ENCODE measurements at places on chromosomes 2 and 18.

GRCh38 chr2:225691711-225692110 is 292.2 kb downstream of the NYAP2 start:
- DNase-seq = no peak

DNA sequence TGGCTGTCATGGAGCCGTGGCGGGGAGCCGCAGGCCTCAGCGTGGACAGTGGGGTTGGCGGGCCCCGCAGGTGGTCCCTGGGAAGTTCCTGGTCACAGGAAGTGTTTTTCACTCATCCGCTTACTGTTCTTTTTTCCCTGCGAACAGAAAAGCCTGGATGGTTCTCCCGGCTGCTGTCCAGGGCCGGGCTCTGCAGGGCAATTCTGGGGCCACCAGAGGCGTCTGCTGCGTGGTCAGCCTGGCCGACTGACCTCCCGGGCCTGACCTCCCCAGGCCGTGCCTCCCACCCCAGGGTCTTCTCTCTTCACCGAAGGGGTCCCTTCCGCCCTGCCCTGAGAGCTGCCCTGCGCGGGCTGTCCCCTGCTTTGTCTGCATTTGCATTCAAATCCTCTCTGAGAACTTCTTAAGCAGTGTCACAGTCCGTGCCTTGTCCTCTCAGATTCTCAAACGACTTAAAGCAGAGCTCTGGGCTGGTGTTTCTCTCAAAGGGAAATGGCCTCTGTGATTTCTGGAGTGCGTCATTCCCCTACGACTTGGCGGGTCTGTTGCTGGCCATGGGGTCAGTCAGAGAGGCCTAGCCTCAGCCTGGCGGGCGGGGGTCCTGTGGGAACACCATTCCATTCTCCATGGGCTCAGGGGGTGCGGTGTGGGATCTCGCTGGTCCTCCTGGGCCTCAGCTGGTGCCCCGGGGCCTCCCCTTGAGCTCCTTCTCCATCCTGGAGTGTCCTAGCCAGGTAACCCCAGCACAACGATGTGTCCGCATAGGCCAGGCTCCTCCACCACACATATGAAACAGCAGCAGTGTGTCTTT is 38.3 kb downstream of the KLHL29 start:
- no peak for DNase-seq

DNA sequence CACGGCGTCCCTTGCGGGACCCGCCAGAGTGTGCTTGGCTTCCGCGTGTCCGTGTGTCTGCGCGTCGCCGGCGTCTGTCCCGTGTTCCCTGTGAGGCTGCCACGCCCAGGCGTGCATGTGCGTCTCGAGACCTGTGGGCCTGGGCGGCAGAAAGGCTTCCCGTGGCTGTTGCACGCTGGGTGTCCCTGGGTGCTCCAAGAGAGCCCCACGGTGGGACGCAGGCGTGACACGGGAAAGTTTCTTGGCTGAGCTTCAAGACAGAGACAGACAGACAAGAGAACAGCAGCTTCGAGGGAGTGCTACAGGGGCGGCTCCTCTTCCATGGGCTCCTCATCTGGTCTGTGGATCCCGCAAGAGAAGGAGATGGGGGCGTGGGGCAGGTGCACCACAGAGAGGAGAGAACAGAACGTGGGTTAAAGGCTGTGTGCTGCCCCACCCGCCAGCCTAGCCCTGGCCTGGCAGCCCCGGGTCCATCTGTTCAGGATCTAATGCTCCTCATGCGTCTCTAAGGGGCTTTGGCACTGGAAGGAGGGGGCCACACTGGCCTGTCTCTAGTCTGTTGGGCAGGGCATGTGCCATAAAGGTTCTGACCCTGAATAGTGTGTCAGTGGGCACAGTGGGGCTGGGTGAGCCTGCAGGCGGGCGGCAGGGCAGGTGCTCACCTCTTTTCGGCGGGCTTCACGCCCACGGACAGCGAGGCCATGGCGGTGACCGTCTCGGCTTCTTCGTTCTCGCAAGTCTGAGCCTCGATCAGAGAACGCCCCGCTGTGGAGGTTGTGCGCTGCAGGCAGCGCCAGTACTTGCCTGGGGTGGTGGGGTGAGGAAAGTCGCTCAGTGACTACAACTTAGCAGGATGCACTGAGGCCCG is 205.1 kb downstream of the TWIST2 start:
- no peak for DNase-seq

DNA sequence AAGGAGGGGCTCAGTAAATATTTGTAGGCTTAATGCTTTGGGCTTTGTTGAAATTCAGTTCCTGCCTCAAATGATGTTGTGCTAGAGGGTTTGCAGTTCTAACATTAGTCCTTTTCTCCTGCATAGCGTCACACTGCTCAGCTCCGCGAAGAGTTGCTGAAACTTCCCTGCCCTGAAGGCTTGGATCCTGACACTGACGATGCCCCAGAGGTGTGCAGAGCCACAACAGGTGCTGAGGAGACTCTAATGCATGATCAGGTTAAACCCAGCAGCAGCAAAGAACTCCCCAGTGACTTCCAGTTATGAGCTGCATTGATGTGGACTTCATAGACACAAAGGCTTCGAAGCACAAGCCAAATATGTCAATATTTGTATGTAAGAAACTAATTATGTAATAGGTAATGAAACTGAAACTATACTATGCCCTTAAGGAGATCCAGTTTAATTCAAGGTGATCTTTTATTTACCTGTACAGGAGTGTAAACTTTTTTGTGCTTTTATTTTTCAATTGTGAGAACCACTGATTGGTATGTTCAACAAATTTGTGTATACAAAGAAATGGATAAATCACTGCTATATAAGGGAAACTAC is 10.2 kb upstream of the TTC27 start:
- DNase-seq = no peak

GRCh38 chr2:235544689-235544969 is 50.8 kb downstream of the AGAP1 start:
- DNase-seq = no peak

GRCh38 chr2:205352094-205352493 is 330.2 kb upstream of the NRP2 start:
- DNase-seq = no peak

DNA sequence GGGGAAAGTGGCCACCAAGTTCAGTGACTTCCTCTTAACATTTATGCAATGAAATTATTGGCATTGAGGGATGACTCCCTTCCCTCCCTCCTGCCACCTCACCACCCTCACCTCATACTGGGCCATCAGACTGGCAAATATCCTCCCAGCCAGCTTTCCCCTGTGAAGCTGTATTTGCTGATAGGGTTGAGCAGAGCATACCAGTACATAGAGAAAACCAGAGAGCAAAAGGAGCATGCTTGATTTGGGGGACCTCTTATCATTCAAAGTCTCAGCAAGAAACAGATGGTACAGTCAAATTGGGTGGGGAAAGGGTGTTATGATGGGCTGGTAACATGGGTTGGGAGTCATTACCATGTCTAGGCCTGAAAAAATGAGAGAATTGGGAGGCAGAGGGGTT is 19.1 kb upstream of the B3GNT2 start:
- no peak for DNase-seq

- peak; percentile 56 for DNase-seq
Measured at GRCh38 chr2:68726608-68727367, 7.8 kb upstream of the ARHGAP25 start.

- no peak for DNase-seq
Measured at GRCh38 chr2:150620855-150621254, 133.4 kb upstream of the RND3 start.

GRCh38 chr2:33619028-33619427 is 19.9 kb upstream of the FAM98A start:
- DNase-seq = no peak

GRCh38 chr18:79818631-79819030 is 20.9 kb downstream of the KCNG2 start:
- no peak for DNase-seq

GRCh38 chr2:73841912-73842738 is 13.4 kb downstream of the STAMBP start:
- no peak for DNase-seq

- no peak for DNase-seq
Measured at GRCh38 chr2:18214936-18215335, 336.5 kb downstream of the KCNS3 start.

- no peak for DNase-seq
Measured at GRCh38 chr18:506264-506663, 5.8 kb upstream of the COLEC12 start.

DNA sequence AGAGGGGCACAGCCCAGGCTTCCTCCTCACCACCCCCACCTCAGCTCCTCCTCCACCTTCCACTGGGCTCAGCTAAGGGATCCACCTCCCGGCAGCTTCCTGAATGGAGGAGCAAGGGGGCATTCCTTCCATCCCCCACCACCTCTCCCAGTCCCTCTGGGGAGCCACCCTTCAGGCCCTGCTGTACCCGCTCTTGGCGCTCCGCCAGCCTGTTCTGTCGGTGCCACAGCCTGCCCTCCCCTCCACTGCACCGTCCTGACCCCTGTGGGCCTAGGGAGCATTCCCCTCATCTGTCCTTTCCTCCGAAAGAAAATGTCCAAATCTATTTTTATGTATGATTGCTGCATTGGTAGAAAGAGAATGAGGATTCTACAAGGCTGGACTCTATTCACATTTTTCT is 59.9 kb downstream of the KIF1A start:
- DNase-seq = no peak

DNA sequence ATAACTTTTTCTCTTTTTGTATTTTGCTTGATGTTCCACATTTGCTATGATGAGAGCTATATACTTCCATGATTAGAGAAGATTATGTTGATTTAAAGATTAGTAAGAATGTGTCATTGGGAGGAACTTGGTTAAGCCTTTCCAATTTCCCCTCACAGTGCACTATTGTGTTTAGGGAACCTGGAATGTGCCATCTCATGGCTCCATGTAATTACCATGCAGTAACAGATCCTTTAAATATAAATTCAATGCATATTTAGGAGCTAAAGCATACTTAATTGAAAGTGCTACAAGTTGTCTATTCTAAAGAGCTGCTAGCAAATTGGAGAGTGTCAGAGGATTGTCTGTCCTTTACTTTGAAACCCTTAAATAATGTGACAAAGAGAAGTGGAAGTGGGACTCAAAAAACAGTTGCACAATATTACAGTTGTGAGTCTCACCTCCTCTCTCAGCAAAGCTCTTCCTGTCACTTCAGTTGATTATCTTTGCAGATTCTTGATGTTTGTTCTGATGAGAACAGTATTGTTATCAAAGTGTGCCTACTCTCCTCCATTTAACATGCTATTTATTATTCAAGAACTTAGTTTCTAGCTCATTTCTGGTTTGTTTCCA is 1162.7 kb upstream of the ZEB2 start:
- DNase-seq = no peak

DNA sequence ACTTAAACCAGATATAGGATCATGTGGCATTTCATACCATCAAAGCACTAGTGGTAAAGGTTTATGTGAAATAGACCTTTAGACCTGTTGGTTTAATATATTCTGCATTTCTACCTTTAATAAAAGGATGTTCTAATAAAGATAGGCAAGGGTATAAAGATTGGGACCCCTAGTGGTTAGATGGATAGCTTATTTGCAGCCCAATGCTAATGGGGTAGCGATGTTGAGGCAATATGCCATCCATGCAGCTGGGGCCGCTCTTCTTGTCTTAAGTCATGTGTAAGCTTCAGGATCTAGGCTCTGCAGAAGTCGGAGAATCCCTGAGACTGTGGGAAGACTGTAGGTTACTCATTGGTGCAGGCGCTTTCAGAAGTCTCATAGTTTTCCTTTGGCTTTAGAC is 114.9 kb downstream of the ICOS start:
- no peak for DNase-seq

DNA sequence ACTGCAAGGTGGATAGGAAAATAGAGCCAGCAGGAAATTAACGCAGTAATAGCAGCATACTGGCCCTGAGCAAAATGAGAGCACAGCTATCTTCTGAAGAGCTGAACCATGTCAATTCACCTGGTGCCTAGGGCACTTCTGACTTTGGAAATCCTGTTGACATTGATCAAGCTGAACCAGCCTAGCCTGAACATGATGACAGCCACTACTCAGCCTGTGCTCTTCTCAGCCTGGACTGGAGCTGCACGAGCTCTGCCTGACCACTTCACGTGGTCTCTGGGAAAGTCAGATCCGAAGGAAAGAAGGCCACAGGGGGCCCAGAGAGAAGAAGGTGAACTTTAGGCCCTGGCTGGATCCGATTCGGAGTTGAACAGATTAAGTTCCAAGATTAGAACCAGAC is 421.9 kb downstream of the LPIN1 start:
- DNase-seq = no peak

GRCh38 chr2:206392118-206392517 is 51.2 kb upstream of the ADAM23 start:
- no peak for DNase-seq

GRCh38 chr2:9975805-9976447 is 24.4 kb downstream of the GRHL1 start:
- DNase-seq = no peak

DNA sequence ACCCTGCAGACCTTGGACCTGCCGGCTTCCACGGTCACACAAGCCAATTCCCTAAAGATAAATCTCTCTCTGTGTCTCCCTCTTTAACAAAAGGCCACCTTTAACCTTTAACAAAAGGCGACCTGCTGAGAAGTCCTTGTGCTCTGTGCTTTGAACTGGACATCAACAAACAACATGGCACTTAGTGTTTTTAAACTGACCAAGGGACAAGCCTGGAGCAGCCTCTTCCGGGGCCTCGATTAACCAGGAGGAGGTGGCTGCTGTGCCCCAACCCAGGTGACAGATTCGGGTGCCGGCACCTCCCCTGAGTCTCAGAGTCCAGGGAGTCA is 135.3 kb downstream of the RTP5 start:
- DNase-seq = no peak

- DNase-seq = no peak
Measured at GRCh38 chr2:2646433-2647051, 315.5 kb upstream of the MYT1L start.

DNA sequence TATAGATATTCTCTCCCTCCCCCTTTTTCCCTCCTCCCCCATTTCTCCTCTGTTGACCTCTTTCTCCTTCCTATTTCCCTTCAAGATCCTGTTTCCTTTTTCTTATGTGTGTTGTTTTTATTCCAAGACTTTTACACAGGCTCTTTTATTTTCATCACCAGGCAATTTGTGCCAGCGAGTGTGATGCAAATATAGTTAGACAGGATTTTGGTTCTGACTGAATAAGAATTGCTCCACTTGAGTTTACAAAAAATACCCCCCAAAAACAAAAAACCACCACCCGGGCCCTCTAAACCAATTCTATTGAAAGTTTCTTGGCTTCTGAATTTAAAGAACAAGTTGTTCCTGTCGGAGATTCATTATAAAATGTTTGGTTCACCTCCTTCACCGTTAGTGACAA is 50.9 kb upstream of the MAPK4 start:
- no peak for DNase-seq

DNA sequence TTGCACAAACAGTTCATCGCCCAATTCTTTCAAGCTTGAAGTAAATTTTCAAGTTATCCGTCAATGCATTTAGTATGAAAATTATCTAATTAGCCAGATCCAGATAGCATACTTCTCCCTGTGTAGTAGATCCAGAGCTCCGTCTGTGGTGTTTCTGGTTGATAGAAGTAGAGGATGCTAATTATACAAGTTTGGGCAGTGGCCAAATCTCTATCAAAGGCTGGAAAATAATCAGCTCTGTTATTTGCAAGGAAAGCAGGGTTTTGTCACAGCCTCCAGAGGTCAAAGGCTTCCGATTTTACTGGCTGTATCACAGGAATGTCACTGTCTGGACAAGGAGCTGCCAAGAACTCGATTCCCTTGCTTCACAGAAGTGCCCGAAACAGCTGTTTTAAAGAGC is 28.6 kb downstream of the LRRC30 start:
- DNase-seq = no peak
